ENCODE measurements at places on chromosomes 12 and 14. TPM values are rescaled to one million over a fixed set of nuclear protein-coding genes. Genes with fewer than 3 reads are reported as not detected.

The MYL2 gene
- total RNA-seq = not detected

The PA2G4 gene
- total RNA-seq = 68.8 TPM

The EPS8 gene
- total RNA-seq = 72.0 TPM

The KLRD1 gene
- total RNA-seq = 0.25 TPM

The SMCO2 gene
- not detected for total RNA-seq

The PALS1 gene
- total RNA-seq = 18.7 TPM

The VWF gene
- total RNA-seq = 15.0 TPM

The KRT78 gene
- total RNA-seq = not detected

The DPPA3 gene
- not detected for total RNA-seq

The P2RX2 gene
- total RNA-seq = not detected

The SIX1 gene
- 1.2 TPM for total RNA-seq

Measured in temporal lobe (tissue), 4 donors.